Forelimb muscle (tissue), 1 donor: ENCODE measurements at places on chromosomes 3 and 15.

DNA sequence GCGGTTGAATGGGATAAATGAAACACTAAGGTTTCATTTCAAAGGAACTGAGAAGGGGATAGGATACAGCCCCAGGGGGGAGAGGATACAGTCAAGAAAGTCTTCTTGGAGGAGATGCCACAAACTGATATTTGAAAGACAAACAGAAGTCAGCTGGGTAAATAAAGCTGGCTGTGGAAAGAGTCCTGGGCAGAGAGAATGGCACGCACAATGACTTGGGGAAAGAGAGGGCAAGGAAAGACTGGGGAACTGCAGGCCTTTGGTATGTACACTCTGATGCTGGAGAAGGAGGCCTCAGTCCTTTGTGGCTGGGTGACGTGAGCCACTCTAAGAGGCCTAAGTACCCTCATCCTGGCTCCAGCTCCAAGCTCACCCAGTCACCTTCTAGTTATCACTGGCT lies 45.2 kb upstream of the LMCD1 start:
- DNase-seq: no peak

DNA sequence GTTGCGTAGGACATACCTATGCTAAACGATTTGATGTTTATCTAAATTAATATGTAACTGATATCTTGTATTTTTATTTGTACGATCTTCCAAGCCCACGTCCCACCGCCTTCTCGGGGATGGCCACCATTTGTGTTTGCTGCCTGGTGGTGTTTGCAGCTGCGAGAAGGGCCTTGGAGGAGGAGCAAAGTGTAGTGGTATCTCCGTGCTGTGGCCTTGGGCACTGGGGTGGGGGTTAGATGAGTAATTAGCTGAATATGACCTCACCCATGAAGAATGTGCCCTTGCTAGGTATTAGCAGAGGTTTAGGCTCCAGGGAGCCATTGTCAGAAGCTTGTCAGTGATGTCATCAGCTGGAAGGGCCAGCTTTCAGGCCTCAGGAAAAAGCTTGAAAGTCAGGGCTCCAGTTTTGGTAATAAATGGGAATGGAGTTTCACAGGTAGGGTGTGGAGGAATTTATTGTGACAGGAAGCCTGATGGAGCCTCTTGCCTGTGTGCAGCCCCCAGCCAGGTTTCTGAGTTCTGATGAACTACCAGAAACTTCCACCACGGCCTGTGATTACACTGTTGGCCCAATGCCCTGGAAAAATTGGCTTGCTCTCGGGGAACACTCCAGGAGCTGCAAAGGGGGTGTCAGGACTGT lies 41.0 kb downstream of the FLNB start:
- DNase-seq: no peak

DNA sequence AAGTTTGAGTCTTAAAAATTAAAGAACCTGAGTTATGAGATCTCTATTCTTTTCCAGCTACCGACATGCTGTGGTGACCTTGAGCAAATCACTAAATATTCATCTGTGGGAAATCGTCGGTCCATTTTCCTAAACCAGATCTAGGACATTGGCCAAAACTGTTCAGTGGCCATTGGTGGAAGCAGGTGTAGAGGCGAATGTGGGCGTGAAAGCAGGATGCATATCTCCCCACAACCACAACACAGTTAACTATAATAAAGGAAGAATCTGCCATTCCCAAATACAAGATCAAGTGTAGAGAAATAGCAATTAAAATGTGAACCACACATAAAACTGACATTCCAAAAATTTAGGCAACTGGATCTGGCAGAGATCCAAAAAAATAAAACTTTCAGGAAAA lies 129.9 kb downstream of the P3H2 start:
- DNase-seq: no peak

DNA sequence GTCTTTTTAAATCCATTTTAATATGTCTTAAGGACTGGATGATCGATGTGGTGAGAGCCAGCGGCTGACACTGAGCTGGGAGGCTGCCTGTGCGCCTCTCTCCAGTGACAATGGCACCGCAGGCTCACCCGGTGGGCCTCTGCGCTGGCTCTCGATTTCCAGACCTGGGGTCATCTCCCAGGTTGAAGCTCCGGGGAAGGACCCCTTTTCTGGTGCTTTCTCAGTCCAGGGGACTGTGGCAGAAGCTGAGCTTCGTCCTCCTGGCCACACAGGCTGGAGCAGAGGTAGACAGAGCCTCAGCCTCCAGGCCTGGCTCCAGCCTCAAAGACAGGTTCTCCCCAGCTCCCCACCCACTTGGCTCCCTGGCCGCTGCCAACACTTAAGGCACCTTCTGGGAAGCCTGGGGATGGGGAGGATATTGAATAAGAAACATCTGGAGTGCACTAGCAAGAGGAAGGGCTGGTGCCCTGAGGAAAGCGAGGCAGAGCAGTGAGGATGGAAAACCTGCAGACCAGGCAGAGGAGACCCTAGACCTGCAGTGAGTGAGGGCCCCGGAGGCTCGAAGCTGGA lies 154.2 kb upstream of the SMAD3 start:
- DNase-seq: no peak

DNA sequence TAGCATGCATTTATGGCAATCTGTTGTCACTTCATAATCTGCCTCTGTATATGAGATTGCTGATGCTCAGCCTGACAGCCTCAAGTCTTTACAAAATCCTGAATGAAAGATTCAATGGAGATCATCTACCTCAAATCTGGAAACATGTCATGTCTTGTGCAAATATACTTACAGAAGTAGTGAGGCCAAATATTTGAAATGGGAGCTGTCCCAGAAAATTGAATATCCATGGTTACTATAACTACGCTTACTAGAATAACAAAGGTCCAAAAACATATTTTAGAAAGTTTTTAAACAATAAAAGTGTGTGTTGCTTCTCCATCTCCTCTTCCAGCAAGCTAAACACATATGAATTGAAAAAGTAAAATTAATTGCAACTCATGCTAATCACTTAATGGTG lies 133.2 kb upstream of the DPH6 start:
- peak; percentile 41 for DNase-seq

- no peak for DNase-seq
Measured at GRCh38 chr15:78065284-78065872, 12.1 kb downstream of the TBC1D2B start.

DNA sequence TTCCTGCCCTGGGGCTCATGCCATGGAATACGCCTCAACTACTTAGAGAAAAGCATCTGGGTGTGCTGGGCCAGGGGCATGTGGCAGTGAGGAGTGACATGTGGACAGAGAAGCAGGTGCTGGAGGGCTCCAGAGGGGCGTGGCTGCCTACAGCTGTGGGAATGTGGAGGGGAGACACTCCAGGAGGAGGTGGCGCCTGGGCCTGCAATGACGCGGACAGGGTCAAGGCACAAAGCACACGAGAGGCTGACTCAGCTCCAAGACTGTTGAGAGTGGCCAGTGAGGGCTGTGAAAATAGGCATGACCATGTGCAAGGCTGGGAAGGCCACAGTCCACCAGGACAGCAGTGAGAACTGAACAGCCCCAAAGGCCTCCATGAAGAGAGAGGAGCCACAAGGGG lies 48.5 kb downstream of the PTH1R start:
- DNase-seq: no peak

- DNase-seq: no peak
Measured at GRCh38 chr15:89301304-89302089, 33.1 kb downstream of the POLG start.

DNA sequence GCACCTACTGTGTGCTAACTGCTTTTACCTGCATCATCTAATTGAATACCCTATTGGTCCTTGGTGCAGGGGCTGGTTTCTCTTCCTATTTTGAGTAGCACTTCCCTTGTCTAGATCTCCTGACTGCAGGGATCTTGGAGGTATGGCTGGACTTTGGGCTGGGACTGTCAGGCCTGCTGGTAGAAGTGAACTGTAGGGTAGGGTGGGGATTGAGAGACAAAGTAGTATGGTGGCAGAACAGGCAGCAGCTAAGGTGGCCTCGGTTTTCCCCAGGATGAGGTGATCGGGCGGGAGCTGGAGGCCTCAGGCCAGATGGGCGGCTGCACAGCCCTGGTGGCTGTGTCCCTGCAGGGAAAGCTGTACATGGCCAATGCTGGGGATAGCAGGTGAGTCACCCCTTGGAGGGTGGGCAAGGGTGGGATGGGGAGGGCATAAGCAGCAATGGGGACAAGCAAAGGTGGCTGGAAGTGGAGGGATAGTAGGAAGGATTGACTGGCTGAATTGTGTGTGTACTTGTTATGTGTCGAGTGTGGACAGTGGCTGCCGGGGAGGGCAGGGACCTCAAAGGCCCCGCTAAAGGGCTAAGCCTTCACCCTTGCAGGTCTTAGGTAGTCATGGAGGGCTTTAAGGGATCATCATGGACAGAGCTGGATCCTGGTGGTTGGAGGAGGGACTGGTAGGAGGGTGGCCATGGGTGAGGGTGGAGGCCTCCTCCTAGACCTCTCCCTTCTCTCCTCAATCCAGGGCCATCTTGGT lies 2.0 kb downstream of the PPM1M start:
- DNase-seq: no peak

DNA sequence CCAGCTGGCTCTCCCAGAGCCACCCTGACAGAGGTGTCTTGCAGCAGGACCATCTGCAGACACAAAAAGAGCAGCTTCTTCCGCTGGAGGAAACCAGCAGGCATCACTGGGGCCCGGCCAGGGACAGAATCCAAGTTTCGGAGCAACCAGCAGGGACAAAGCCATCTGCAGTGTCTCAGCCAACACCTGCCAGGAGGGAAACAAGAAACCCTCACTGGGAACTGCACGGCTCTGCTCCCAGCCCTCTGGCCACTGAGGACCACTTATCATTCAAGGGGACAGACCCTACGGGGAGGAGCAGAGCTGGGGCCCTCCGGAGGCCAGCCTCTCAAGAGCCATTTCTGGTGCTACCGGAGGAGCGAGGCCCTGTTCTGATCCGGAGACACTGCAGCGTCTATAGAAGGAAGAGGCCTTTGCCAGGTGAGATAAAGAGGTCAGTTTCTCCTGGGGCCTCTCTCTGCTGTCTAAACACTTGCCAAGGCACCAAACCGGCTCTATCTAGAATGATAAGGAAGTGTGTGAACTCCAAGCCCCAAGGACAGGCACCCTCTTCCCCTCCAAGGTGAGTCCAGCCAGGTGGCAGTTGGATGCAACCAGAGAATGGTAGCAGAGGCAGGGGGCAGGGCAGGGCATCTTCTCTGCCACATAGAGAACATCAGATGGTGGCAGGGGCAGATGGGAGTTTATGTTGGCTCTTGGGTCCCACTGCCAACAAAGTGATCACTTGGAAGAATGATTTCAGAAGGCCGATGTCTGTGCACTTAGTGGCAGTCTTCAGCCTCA lies 89.0 kb downstream of the CHSY1 start:
- no peak for DNase-seq

DNA sequence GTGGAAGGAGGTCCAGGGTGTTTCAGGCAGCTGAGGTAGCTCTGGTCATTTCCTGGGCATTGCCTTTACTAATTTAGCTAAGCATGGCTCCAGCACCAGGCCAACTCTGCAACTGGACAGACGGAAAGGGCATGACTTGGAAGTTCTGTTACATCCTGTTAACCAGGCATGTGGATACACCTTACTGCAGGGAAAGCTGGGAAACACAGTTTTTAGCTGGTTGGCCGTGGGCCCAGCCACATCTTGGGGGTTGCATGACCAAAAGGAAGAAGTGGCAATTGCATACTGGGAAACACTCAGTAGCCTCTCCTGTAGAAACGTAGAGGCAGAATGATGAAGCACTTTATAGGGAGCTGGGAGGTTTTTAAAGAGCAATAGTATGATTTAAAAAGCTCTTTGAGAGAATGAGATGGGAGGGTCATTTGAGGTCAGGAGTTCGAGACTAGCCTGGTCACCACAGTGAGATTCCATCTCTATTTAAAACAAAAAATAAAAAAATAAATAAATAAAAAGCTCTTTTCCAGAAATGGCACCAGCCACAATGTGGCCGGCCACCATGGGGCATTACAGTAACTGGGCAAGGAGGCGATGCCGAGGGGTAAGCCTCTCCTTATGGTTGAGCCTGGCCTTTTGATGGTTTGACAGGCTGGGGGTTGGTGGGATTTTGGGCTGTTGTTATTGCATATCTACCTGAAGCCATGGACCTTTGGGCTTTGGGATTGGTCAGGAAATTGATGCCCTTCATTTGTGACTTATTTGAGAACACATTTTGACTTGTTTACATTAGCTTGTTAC lies 28.6 kb downstream of the TRAK1 start:
- no peak for DNase-seq

DNA sequence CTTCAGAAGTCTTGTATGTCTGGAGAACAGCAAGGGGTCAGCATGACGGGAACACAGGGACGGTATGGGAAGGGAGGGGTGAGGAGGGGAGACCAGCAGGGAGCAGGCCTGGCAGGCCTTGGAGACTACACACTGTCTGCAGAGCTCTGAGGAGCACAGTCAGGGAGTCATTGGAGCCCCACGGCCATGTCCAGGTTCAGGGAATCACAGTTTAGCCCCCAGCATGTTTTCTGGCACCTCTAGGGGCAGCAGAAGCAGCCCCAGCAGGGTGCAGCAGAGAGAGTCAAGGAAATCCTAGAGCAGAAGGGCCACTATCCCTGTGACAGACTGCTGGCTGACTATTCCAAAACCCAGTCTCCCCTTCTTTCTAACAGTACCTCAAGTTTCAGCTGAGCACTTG lies 3.2 kb downstream of the LAMP3 start:
- no peak for DNase-seq

- no peak for DNase-seq
Measured at GRCh38 chr3:135556174-135556573, 409.4 kb upstream of the PPP2R3A start.

- no peak for DNase-seq
Measured at GRCh38 chr15:48046813-48047438, 73.9 kb upstream of the SLC24A5 start.
